Activated naive CD8-positive, alpha-beta T cell treated with anti-CD3 and anti-CD28 coated beads for 36 hours (primary cell): ENCODE measurements at places on chromosomes 1 and 21.
A peak's percentile ranks its signal among the peaks of the same experiment; 100 is the strongest.

DNA sequence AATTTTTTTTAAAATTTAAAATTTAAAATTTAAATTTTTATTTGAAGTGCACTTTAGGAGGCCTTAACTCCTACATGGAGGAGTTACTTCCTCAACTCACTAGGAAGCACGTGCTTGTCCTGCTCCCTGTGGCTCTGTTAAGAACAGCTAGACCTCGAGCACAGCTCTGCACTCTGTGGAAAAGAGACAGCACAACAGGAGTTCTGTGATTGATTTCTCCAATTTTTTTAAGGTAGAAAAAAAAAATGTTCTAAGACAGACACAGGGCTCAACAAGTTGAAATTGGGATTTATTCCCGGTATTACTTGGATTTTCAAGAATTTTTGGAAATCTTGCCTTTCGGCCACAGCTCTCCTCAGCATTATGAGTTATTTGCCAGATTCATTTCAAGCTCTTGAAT is 356.6 kb upstream of the LYPLAL1 start:
- no peak for DNase-seq

DNA sequence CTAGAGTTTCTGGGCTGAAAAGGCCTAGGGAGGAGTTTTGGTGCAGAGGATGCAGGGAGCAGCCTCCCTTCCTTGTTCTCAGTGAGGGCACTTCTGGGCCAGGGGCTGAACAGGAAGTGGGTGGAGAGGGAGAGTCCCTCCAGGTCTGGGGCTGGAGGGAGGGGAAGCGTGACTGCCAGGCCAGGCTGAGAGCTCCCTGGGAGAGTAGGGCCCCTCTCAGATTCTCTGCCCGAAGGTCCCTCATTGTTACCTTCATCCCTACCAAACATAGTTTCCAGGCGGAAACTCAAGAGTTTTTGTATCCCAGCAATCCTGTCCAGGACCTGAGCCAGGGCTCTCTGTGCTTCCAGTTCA is 36.8 kb downstream of the CITED4 start:
- DNase-seq: peak; percentile 19

DNA sequence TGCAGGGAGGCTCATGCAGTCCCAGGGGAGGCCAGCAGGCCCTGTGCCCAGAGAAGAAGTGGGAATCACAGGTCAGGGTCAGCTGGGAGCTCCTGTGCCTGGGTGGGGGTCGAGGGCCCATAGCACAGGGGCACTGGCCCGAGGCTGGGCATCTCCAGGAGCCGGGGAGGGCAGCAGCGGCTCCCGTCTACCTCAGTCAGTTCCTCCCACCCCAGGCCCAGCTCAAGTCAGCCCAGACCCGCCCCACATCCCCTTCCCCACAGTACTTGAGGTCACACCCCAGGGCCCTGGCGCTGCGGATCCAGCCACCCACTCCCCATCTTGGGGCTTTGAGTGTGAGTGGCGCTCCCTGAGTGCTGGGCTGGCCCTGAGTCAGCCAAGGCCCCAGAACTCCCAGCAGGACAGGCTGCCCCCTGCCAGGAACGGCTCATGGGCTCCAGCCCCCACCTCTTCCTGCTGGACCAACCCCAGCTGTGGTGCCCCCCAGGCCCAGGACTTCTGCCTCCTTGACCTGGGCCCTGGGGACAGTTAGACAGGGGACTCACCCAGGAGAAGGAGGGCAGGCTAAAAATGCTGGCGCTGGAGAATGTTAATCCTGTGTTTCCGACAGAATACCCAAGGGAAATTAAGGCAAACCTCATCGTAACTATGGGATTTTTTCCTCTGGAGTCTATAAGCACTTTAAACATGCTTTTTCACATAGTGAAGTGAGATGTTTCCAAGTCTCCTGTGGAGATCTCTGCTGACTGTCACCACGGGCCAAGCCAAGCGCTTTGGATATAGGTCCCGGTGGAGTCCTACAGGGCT is 68.8 kb upstream of the COL6A1 start:
- no peak for DNase-seq

GRCh38 chr1:91076834-91077233 is 55.0 kb upstream of the ZNF644 start:
- DNase-seq: no peak

- DNase-seq: no peak
Measured at GRCh38 chr1:3501856-3502640, 47.6 kb downstream of the ARHGEF16 start.

GRCh38 chr1:178973652-178974101 is 52.0 kb upstream of the FAM20B start:
- no peak for DNase-seq

- no peak for DNase-seq
Measured at GRCh38 chr1:205351984-205352713, 4.6 kb downstream of the KLHDC8A start.

GRCh38 chr1:101728029-101728428 is 268.7 kb downstream of the OLFM3 start:
- DNase-seq: no peak

- DNase-seq: no peak
Measured at GRCh38 chr1:91621907-91622306, 121.3 kb downstream of the CDC7 start.

DNA sequence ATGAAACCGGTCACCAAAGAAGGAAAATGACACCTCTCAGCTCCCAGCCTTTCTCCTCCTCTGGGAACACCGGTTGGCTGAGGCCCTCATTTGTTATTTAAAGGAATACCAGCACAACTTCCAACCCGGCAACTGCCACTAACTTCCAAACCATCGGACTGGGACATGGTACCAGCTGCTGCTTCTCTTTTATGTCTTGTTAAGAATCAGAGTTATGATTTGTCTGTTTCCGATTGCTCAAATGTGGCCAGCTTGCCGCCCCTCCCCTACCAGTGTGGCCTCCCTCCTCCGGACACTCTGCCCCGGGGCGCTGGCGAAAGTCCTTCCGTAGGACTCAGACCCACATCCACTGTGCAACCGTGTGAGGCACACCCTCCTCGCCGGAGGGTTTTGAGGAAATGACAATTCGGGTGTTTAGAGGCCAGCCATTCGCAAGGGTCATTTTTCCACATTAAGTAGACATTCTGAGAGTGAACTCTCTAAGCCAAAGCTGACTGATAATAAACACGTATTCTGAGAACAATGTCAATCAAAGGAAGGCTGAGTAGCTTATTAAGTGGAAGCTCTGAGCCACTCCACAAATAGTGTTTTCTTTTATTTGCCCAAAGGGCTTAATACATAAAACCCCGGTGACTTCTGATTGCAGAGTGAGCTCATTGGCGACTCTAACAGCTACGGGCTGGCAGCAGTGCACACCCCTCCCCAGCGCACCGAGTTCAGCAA is 5.5 kb downstream of the RIPK4 start:
- no peak for DNase-seq

- no peak for DNase-seq
Measured at GRCh38 chr1:1567152-1567875, 7.3 kb downstream of the SSU72 start.

DNA sequence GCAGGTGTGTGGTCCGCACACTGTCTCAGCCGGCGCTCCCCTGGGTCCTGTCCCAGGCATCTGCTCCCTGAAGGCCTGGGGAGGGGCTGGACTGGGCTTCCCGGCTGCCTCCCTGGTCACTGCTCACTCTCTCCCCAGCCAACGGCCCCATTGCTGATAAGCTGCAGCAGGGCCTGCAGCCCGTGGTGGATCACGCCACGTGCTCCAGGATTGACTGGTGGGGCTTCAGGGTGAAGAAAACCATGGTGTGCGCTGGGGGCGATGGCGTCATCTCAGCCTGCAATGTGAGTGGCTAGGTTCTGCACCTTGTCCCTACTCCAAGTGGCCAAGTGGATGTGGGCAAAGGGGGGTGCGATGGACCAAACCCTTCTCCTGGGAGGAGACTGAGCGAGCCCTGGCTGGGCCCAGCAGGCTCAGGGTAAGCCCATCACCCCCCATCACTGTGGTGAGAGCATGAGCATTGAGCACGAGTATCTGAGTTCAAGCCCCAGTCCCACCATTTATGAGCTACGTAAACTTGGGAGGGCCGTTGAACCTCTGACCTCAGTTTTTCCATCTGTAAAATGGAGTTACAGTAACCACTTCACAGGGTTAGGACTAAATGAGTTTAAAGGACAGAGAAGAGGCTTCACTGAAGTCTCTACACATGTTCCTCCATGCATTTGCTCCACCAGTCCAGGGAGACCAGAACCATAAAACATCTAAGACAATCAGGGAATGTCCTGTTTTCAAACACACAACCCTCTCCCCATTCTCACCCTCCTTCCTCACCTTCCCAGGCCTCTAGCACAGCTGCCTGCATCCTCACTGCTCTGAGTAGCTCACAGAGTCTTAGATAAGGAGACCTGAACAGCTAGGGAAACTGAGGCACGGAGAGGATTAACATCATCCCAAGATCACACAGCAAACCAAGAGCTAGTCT is 6.5 kb downstream of the CTRC start:
- no peak for DNase-seq
